CD4-positive, alpha-beta T cell treated with Interleukin-12 subunit alpha and Interleukin-12 subunit beta, for 1 hour (primary cell): ENCODE measurements at places on chromosomes 3 and 15.

GRCh38 chr3:8320711-8321458 is 180.7 kb upstream of the LMCD1 start:
- DNase-seq, result no peak

GRCh38 chr3:94307588-94307987 is 244.7 kb downstream of the NSUN3 start:
- no peak for DNase-seq

DNA sequence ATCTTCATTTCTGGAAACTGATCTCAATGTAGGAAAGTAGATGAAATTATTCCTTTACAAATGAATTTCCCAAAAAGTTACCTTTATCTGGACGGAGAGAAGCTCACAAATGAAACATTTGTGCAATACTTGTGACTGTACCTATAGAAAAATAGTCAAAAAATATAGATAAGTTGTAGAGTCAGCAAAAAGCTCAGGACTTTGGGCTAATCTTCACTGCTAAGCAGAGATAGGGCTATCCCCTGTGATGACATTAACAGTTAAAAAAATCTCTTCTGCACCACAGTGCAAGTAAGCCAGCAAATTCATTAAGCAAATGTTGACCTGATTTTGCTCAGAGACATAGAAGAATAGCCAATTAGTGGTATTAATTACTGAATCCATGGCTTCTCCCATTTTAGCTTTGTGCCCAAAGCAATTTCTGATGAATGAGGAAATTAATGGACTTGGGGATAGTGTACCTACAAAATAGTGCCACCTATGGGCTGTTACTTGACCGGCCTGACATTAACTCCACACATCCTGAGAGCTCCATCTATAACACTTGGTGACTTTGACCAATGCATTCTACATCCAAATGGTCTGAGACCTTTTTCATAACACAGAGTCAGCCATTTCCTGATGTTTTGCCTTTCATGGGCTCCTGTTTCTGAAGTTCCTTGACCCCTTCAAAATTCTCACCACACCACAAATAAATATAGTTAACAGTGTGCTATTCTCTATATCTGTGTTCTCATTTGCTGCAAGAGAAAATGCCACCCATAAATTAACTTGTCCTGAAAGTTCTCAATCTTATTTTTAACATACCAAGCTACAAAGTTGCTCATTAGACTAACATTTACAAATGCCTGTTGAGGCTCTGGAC is 105.0 kb downstream of the SSR3 start:
- peak; percentile 9 for DNase-seq

DNA sequence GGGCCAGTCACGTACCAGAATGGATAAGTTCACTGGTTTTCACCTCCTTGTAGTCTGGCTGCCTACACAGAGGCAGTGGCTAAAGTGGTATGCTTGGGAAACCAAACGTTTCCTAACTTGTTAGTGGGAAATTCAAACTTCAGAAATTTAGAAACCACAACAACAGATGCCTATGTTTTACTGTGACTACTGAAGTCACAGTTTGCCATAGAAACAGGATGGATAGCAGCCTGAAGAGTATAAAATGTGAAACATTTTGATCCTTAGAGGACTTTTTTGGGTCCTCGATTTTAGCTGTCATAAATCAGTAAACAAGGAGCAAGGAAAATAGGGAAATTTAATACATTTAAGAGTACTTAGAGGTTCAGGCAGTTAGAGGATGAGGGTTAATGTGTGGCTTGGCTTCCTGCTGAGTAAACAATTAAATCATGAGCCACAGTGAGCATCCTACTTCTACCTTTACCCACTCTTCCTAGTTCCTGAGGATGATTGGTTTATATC is 48.6 kb downstream of the CMSS1 start:
- DNase-seq, result no peak

DNA sequence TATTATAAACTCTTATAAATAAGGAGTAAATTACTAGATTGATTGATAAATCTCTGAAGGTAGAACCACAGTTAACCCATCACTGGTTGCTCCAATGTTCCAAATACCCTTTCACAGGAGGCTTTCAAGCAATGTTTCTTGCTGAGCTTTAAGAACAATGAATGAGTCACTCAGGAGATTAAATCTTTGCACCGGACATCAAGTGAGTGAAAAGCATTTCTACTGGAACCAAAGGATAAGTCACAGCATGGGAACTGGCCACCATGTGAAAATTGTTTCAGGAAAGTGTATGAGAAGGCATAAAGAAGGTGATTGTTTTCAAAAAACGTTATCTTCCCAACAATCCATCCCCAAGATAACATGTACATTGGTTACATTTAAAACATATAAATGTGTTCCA is 90.6 kb downstream of the CNTN3 start:
- no peak for DNase-seq

DNA sequence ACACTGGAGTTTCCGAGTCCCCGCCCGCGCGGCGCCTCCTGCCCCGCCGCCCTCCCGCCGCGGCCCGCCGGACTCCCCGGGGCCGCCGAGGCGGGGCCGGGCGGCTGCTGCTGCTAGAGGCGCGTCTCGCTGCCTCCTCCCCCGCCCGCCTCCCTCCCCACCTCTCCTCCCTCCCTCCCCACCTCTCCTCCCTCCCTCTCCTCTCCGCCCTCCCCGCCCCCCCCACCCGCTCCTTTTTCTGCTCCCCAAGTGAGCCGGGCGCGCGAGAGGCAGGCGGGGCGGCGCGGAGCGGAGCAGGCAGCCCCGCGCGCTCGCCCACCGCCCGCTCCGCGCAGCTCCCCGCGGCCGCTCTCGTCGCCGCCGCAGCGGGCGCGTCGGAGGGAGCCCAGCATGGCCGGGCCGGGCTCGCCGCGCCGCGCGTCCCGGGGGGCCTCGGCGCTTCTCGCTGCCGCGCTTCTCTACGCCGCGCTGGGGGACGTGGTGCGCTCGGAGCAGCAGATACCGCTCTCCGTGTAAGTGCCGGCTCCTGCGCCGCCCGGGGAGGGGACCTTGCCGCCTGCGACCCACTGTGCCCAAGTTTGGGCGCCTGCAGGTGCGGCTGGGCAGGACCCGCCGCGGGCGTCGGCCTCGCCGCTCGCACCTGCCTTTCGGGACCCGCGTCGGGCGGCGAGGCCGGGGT is at the start of gene CACNA2D3:
Gene CACNA2D3 (plus strand): TSS at position 229 of the 679 bp plus-strand sequence.
- DNase-seq, result no peak

DNA sequence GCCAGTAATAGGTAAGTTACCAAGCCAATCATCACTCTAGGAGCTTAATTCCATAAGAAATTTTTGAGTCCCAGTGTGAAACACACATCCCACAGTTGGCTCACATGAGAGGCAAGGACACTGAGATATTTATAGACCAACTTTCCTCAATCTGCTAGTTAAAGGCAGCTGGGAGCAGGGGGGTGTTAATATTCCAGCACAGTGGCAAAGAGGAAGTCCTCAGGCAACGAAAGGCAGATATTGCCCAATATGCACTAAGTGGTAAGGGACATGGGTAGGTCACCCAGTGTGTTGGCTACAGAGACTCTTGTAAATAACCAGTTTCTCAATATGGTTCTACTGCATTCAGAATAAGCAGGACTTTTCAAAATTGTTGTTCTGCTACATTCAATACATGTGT is 61.0 kb downstream of the TOP2B start:
- DNase-seq, result no peak

GRCh38 chr15:48720646-48721045 is 75.1 kb upstream of the FBN1 start:
- no peak for DNase-seq

- DNase-seq, result no peak
Observed at GRCh38 chr3:39148435-39149058, 4.8 kb downstream of the CSRNP1 start.

DNA sequence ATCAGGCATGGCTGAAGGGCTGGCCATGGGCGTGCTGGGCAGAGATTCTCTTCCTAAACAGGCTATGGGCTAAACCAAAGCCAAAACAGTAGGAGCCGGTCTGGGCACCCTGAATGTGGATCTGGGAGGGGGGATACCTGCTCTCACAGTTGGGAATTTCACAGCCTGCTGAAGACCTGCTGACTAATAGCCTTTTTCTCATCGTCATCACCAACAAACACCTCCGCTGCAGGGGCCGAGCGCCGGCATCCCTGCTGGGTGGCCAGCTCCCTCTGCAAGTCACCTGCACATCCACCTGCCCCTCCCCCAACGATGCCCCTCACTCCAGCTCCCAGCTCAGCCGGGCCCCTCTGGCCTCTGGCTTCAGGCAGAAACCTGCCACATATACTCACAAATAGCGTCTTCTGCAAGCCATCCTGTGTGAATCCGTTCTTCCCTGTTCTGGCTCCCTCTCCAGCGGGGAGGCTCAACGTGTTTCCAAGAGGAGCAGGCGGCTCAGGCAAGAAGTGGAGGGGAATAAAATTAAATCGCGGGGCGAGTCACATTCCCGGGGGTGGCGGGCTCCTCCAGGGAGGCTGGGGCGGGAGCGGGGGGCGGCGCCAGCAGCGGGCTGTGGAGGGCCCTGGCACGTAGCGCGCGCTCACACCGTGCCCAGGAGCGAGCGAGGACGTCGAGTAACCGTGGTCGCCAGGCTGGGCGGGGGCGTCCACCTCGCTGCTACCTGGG is 466 bp downstream of the IQSEC1 start:
- no peak for DNase-seq

GRCh38 chr3:129180461-129180860 is 3.2 kb downstream of the CNBP start:
- DNase-seq, result no peak

DNA sequence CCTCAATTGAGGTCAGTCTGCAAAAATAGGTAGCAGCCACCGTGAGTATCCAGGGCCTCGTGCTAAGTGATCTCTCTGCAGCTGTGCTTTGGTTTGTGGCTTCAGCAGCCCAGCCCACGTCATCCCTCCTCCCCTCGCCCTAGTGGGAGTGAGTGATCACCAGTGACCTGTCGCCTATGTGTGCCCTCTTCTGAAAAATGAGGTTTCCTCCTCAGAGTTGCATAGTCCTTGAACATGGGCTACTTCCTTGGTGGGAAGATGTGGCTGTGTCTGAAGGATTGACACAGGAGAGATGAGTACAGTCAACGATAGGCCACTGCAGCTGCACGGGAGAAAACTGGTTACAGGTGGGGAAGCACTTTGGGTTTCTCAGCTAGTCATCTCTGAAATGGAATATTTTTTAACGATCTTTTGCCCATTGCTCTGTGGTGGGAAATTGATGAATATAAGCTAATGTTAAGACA is 144.8 kb upstream of the BHLHE40 start:
- DNase-seq, result peak; percentile 76

GRCh38 chr3:13042715-13043271 is 30.4 kb downstream of the IQSEC1 start:
- DNase-seq, result no peak

DNA sequence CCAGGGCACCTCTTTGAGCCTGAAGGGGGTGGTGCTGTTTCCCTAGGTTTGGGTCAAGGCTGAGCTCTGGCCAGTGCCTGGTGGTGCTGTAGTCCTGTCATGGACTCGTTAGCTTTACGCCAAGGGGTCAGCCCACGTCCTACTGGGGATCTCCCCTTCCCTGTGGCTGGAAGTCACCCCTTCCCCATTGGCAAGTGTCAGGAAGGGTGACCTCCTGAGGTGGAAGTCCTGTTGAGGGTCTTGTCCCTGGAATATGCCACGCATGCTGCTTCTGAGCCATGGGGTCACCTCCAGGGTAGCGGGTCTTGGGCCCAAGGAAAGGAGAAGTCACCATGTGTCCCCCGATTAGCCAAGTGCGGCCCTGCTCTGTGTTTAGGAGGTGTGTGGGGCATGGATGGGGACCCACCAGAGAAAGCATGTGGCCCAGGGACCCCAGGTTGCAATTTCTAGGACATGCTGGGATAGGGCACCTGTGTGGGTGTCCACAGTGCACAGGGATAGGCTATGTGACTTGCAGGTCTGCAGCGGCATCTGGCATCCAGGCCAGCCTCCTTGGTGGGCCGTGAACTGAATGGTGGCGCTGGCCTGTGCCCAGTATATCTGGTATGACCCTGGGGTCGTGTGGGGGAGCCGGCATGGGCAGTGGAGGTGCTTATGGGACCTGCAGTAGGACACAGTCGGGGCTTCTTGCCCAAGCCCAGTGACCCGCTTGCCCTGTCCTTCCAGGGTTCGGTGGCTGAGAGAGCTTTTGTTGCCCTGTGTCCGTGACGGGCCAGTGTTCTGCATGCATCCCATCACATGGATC is 226.7 kb downstream of the SNRPN start:
- no peak for DNase-seq

DNA sequence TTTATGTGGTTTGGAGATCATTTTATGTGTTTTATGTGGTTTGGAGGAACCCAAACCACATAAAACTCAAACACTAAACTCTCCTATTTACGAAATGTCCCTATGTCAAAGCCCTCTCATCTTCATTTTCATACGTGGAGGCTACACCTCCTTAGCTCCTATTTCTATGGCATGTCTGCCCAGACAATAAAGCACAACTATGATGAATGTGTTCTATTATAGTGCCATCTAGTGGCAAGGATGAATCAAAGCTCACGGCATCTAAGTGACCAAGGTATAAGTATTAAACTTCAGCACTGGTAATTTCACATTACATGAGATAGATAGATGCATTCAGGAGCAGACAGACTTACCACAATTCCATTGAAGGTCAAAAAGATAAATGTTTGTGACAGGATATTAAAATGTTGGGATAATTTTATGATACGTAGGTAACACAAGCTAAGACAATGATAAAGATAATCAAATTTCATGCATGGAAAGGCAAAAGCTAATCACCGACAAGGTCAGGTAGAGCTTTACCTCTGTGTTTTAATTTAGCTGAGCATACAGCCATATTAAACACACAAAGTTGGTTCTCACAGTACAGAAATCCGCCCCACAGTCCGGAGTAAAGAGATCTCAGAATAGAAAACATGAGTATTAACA is 130.6 kb upstream of the FHIT start:
- DNase-seq, result peak; percentile 48

GRCh38 chr3:186099178-186099577 is 9.7 kb downstream of the ETV5 start:
- DNase-seq, result no peak

DNA sequence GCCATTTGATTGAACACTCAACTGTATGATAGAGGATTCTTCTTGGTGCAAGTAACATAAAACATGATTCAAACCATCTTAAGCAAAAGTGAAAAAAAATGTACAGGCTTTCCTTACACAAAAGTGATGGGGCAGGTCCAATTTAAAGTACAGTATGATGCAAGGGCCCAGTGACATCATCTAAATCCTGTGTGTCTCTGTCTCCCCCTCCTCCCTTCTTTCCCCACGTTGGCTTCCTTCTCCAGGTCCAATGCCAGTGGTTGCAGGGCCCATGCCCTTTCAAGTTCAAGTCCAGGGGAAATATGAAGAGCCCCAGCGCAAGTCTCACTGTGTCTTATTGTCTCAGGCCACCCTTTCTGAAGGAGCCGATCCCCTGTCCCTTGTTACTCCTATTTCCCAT is 332.3 kb downstream of the SHQ1 start:
- no peak for DNase-seq

GRCh38 chr3:23856286-23856685 is 50.5 kb downstream of the UBE2E1 start:
- DNase-seq, result no peak

DNA sequence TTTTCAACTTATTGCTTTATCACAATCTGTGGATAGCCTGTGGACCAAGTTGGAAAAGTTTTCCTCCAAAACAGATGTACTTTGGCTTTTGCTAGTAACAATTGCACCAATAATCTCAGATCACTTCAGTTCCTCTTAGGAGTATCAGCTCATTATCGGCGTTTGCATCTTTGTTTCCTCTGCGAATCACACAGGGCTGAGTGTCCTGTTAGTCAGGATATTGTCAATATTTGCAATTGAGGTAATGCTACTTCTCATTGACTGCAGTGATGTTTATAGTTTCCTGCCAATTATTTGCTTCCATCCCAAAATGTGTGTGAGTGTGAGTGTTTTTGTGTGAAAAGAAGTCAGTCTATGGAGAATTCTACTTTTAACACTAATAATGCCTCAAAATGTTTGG is 545.0 kb downstream of the SI start:
- no peak for DNase-seq

- DNase-seq, result no peak
Observed at GRCh38 chr15:55587321-55588069, 650 bp downstream of the PYGO1 start.

GRCh38 chr3:170425491-170426239 is 7.0 kb downstream of the CLDN11 start:
- DNase-seq, result no peak
